Uterus (tissue), 4 donors: ENCODE measurements at places on chromosomes 6 and 20. TPM values are rescaled to one million over a fixed set of nuclear protein-coding genes. Genes with fewer than 3 reads are reported as not detected.

The SPDEF gene
- total RNA-seq = not detected

The POM121L2 gene
- total RNA-seq = not detected

The SLC12A5 gene
- total RNA-seq = 0.35 TPM

The NEU1 gene
- 25.1 TPM for total RNA-seq

The IPCEF1 gene
- 3.7 TPM for total RNA-seq

The MAS1 gene
- total RNA-seq = under 0.01 TPM

- no peak for DNase-seq
Observed at GRCh38 chr6:82413868-82414267, 50.3 kb downstream of the TPBG start.

GRCh38 chr6:15232836-15233510 is 12.9 kb upstream of the JARID2 start:
- no peak for DNase-seq

- no peak for DNase-seq
Observed at GRCh38 chr6:36207155-36207554, 10.6 kb downstream of the BRPF3 start.
